ENCODE measurements at places on chromosomes 12 and 14.

DNA sequence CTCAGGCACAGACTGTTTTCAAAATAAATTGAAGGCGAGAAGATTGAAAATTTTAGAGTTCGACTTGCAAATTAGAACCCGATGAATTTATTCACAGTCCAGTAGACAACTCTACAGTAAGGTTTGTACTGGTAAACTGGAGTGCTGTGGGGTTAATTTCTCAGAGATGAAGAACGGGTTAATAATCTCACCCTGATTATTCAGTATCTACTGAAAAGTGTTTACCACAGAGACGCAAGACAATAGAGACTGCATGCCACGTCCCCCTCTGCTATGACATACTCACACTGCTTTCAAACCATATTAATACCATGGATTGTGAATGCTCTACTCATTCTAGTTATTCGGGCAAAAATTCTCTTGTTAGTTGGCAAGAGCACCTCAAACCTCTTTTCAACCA is 36.1 kb downstream of the CFL2 start:
- DNase-seq, result no peak

GRCh38 chr12:113684053-113684907 is 212.6 kb upstream of the LHX5 start:
- DNase-seq, result no peak

DNA sequence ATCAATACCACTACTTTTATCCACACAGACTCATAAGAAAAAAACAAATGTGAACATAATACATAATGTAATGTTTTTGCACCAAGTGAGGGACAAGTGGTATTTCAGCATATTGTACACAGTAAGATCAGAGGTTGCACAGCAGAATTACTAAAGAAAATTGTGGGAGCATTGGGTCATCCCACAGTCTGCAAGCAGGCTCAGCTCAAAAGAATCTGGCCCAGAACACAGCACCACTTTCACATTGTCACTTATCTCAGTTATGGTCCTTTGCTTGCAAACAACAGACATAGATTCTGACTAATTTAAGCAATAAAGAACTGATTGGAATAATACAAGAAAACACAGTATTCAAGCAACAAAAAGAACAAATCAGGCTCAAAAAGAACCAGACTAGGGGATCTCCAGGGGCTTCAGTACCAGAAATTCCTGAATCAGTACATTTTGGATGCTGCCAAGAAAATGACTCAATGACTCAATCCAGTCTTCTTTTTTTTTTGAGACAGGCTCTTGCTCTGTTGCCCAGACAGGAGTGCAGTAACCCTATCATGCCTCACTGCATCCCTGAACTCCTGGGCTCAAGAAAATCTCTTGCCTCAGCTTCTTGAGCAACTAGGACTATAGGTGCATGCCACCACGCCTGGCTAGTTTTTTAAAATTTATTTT is 42.9 kb upstream of the EEA1 start:
- no peak for DNase-seq

GRCh38 chr12:32603858-32604257 is 75.2 kb upstream of the DNM1L start:
- DNase-seq, result no peak

GRCh38 chr12:132734206-132734605 is 23.6 kb downstream of the PGAM5 start:
- no peak for DNase-seq

DNA sequence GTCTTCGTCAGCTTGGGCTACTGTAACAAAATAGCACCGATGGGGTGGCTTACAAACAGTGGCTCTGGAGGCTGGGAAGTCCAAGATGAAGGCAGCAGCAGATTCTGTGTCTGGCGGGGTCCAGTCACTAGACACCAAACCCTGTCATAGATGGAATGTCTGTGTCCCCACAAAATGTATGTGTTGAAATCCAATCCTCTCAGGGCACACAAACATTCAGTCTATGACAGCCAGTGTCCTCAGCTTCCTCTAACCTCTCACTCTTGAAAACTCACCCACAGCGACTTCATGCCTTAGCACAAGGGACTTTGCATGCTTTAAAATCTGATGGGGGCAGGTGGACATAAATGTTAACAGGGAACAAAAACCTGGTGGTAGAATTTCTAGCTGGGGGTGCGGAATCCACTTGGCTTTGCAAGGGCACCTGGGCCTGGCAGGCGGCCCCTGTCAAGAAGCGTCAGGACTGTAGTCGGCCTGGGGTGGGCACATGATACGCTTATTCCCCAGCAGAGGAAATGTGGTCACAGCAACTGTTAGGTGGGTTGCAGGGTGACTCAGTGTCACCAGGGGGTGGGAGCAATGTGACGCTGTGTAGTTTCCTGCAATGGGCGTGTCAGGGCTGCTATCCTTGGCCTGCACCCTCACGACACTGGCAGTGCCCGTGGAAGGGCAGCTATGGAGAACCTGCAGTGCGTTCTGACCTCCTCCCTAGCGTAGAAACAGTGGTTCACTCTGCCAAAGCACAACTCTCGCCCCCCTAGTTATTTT is 17.7 kb downstream of the RIN3 start:
- no peak for DNase-seq

- DNase-seq, result no peak
Observed at GRCh38 chr12:125185311-125185739, 120.1 kb downstream of the AACS start.

DNA sequence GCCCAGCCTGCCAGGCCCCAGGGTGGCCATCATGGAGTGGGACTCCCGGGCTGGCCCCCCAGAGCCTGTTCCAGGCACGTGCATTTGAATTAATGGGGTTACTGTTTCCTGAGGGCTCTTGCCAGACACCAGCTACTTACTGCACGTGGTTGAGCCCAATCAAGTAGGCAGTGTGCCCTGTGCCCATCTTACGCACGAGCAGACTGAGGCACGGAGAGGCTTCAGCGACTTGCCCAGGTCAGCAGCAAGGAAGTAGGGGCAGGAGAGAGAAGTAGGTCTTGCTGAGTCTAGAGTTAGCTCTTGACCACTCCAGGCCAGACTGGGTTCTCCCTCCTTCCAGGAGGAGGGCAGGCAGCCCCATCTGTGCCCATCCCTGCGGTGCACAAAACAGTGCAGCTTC is 67.7 kb downstream of the DIO3 start:
- no peak for DNase-seq

- DNase-seq, result no peak
Observed at GRCh38 chr12:27057543-27057942, 24.8 kb downstream of the C12orf71 start.

- no peak for DNase-seq
Observed at GRCh38 chr12:31586728-31587127, 4.2 kb downstream of the DENND5B start.
